NCI-H1092 treated with DMSO at 0.1 percent for 48 hours (cell line): ENCODE measurements at places on chromosomes 1 and 21.

DNA sequence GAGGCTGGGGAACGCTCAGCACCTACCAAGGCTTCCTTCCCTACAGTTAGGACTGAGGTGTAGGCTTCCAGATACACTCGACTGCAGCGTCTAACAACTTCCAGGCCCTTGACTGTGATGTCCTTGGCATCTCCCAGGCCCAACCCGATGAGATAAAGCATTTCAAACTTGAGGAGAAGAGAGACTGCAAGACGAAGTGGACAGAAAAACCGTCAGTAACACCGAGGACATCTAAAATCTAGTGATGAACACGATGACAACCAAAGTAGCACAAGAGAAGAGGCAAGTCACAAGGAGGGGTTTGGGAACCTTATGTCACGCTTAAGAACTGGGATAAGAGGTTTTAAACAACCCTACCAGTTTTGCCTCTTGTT lies 314 bp downstream of the DPH5 start:
- no peak for DNase-seq

DNA sequence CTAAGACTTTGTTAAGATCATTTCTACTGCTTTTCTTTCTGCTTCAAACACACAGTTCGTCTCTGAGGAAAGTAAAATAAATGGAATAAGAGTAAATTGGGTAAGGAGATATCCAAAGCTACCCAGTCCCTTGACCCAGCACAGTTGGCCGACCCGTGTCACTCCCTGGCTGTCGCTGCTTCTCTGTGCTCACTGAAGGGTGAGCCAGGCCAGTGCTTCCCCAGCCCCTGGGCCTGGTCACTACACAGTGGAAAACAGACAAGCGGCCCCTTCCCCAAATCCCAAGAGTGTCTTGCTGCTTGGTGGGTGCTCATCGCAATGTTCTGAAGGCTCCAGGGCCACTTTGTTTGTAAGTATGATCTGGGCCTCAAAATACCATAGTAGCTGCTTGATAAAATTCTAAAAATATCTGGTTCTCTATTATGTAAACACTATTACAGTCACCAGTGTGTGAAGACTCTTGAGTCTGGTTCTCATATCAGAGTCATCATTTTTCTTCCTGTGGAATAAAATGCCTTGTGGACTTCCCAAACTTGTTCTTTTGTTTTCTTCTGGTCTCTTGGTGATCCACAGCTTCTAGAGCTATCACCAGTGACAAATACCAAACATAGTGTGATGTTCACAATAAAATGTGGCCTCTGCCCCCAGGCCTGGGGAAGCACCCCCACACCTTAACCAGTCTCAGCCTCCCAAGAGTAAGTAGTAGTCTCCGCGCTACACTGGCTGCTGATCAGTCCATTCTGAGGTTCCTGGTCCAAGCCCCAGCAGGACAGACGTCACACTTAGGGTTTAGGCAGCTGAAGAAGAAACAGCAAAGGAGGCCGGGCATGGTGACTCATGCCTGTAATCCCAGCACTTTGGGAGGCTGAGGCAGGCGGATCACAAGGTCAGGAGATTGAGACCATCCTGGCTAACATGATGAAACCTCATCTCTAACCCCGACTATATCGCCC lies 106.2 kb downstream of the DHRS3 start:
- DNase-seq: no peak

- no peak for DNase-seq
Measured at GRCh38 chr1:175062858-175063257, 4.8 kb upstream of the TNN start.

- DNase-seq: no peak
Measured at GRCh38 chr1:204103431-204103741, 30.5 kb downstream of the SOX13 start.

GRCh38 chr1:218658899-218659298 lies 313.8 kb downstream of the TGFB2 start:
- no peak for DNase-seq

GRCh38 chr1:234600418-234601281 lies 9.3 kb downstream of the IRF2BP2 start:
- peak; percentile 86 for DNase-seq

DNA sequence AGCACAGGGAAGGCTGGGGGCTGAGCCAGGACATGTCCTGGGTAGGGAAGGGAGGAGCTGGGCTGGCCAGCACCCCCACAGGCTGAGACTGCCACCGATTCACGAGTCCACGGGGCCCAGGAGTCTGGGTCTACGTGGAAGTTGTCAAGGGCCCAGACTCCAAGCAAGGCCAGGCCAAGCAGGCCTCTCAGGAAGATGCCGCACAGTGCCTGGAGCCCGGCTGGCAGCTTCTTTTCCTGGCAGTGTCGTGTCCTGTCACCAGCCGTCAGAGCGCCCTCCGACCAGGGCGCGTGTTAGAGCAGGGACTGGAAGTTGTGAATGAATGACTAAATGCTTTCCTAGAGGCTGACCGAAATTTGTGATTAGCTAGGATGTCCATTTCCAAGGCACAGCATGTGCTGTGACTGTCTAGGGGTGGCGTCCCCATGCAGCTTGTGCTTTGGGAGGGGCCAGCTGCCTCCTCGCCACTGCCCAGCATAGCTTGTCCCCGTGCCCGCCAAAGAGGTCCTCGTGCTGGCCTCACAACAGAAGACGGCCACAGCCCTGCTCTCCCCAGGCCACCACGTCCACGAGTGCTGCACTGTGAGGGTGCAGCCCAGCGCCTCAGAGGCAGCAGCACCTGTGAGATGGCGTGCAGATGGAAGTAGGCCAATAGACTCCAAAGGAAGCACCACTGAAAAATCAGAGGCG lies 147.4 kb upstream of the COL6A1 start:
- DNase-seq: no peak

DNA sequence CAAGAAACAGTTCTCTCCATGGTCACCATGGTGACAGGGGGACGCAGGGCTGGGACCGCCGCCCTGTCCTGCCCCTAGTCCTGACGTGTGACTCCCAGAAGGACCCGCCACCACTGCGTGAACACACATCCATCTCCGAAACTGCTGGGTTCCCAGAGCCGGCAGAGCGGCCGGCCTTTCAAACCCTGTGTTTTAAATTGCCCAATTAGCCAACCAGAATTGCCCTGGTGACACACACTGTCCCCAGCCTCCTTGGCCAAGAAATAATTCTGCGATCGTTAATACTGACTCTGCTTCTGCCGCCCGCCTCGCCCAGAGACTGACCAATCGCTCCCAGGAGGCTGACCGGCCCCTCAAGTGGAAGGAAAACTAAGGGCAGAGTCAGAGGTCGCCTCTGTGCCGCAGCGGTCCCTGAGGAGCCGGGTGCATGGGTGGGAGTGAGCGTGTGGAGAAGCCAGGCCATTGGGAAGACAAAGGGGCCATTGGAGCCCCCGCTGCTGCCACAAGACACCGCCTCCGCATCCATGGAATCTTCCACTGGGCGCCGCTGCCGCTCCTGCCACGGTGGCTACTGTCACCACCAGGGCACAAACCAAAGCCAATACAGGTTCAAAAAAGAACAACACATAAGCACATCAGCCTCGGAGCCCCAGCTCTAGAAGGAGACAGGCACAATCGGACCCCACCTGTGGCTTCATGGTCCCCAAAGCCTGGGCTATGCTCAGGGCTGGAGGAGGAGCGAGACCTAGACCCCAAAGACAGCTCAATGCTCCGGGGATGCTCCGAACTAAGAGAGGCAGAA lies 273.2 kb downstream of the NPHP4 start:
- DNase-seq: no peak

DNA sequence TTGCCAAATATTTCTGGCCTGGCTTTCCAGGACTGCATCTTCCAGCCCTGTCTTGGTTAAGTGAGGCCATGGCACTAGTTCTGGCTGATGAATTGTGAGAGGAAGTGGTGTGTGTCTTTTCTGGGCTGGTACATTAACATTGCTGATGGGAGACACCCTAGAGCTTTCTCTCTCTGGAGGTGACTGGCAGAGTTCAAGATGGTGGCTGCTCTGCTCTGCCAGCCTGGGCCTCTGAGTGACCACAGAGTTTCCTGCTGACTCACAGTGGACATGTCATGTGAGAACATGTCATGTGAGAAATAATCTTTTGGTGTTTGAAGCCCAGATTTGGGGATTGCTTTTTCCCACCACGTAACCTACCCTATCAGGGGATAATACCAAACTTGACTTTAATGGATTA lies 218.0 kb upstream of the KIAA0040 start:
- DNase-seq: no peak

DNA sequence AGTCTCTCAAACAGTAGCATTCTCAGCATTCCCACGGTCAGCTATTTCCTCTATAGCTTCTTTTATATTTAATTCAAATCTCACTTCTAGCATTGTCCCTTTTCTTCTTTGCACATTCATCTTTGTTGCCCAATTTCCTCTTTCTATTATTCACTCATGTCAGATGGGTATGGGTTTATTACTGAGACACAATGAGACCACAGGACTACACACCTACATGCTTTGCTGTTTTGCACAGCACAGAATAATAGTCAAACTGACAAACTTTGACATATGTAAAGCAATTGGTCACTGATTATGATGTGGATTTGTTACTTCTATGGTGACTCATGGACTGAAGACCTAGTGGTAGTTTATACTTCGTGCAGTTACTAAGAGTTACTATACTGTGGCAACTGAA lies 5.8 kb upstream of the CD1C start:
- DNase-seq: no peak

- DNase-seq: no peak
Measured at GRCh38 chr1:182015360-182015759, 46.2 kb downstream of the ZNF648 start.

- DNase-seq: no peak
Measured at GRCh38 chr1:56816909-56817308, 2.3 kb downstream of the FYB2 start.

DNA sequence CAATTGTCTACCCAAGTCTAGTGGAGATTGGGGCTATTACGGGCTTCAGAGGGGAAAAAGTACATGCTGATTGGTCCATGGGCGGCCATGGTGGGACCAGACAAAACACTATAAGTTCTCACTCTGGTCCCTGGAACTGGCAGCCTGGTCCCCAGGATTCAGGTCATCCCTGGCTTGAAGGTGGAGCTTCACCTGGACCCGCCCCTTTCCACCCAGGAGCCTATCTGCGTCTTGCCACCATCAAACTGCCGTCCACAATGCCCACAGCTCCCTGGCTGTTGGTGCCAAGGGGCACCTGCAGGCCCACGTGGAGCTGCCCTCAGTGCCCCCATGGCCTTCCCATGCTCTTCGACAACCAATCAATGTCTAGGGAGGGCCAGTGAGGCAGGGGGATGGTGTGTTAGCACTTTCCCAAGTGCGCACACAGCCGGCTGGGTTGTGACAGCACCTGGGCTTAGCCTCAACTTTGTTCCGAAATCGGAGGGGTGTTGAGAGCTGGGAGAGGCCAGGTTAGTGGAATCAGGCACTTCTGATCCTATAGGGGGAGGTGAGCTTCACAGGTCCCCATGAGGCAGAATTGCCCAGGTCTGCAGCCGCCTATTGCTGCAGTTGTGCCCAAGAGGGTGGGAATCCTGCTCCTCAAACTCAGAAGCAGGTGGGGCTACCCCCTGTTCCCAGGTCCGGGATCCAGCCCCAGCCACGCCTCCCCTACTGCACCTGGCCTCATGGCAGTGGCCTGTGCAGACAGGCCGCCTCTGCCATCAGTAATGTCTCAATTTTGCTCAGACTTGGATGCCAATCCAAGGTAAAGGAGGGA lies 1369.4 kb upstream of the PRMT6 start:
- DNase-seq: no peak

DNA sequence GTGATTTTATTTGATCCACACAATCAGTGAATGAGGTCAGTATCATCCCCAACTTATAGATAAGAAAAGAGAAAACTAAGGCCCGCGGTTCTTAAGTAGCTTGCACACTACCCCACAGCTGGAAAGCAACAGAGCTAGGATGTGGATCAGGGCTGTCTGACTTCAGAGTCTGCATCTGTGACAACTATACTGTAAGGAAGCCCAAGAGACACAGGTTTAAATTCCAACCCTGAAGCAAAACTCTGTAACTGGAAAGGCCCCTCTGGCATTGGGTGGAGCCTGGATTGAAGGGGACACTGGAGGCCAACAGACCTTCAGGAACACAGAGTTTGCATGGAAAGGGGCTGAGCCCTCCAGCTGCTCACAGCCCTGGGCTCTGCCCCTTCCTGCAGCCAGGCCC lies 40.2 kb downstream of the LGR6 start:
- no peak for DNase-seq

DNA sequence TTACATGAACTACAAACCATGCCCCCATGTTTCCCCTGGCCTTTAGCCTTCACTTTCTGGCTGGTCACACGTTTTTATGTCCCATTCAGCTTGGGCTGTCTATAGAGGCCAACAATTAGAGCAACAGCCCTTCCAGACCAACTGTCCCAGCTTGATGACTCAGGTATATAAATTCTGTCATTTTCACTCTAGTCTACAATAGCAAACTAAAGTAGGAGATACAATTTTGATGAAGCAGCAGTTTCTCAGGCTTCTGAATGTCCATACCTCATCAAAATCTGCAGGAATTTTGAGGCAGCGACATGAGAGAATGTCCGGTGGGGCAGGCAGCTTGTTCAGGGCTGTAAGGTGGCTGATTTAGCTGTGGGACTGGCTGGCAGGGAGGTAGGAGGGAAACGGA lies 45.6 kb upstream of the VAV3 start:
- DNase-seq: no peak

DNA sequence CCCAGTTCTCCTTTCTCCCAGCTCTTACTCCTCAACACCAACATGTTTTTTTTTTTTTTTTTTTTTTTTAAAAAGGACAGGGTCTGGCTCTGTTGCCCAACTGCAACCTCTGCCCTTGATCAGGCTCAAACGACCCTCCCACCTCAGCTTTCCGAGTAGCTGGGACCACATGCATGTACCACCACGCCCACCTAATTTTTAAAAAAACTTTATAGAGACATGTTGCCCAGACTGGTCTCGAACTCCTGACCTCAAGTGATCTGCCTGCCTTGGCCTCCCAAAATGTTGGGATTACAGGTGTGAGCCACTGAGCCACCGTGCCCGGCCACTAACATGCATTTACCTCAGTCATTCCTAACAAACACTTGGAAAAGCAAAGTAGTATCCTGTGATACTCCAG lies 31.1 kb upstream of the FOXE3 start:
- DNase-seq: no peak

DNA sequence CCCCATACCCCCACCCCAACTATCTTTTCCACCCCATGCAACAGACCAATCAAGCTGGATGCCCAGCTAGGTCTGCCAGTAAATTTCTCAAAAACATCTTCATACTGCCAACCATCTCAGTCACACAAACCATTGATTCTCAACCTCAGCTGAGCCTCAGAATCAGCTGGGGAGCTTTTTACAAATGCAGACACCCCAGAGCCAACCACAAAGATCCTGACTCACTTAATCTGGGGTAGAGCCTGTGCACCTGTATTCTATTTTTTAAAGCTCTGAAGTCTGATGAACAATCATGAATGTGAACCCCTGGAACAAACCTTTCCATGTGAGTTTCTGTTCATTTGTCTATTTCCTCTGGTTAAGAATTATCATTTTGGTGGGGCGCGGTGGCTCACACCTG lies 66.0 kb downstream of the ZNF281 start:
- no peak for DNase-seq
